ENCODE measurements at places on chromosomes 7 and 10.

DNA sequence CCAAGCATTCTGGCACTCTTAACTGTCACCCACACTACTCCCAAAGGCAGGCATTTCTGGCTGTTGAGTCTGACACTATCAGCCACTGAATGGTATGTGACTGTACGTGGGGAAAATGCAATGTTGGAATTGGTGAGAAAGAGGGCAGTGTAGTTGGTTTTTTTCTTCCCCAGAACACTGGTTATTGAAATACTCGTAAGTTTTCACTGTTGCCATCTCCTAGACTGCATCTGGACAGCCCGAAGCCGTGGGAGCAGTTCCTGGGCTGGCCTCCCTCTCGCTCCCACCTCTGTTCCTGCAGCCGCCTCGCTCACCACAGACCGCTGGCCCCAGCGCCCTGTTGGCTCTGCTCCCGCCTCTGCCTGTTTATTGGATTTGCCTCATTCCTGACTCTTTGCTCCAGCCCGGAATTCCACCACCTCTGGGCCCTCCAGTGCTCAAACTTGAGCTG is 5.7 kb downstream of the PLCE1 start:
- no peak for DNase-seq

- DNase-seq = peak; percentile 43
These were observed 149.2 kb downstream of the PRKAG2 start for GRCh38 chr7:151727579-151728285.

GRCh38 chr10:130747946-130748345 is 563.6 kb downstream of the TCERG1L start:
- no peak for DNase-seq

GRCh38 chr7:85750454-85750949 is 563.6 kb upstream of the SEMA3D start:
- DNase-seq = no peak

GRCh38 chr7:24341691-24342413 is 57.9 kb downstream of the NPY start:
- no peak for DNase-seq

GRCh38 chr10:91907914-91908336 is 1.4 kb downstream of the FGFBP3 start:
- DNase-seq = no peak

GRCh38 chr7:146961617-146962016 is 845.0 kb downstream of the CNTNAP2 start:
- DNase-seq = no peak

DNA sequence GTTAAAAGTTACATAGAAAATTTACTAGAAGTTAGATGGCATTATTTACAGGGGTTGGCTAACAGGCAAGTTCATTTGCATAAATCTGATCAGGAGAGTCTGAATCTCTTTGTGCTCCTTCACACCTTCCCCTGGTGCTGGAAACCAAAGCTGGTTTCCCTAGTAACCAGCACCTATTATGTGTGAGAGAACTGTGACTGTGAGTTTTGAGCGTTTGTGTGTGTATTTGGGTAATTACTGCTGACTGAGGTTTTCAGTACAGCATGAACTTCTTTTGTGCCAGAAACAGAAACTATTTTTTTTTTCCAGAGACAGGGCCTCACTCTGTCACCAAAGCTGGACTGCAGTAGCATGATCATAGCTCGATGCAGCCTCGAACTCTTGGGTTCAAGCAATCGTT is 10.3 kb upstream of the IFIT1B start:
- no peak for DNase-seq
